GM12891 (cell line): ENCODE measurements at places on chromosomes 3 and 15.

DNA sequence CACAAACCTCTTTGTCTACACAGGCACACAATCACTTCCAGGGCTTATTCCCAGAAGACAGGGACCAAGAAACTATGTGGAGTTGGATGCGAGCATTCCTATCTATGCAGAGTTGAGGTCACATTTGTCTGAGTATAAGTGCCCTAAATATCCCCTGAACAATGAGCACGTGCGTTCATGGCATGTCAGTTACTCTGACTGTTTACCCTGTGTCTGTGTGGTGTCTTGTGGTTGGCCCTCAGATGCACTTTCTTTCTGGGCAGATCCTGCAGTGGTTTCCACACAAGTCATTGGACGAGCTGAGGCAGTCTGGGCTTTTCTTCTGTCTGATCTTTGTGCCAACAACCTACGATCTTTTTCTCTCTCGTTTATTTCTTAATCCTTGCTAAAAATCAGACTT is 134.5 kb downstream of the FBN1 start:
- DNase-seq = no peak

- DNase-seq = no peak
These were observed 43.0 kb downstream of the FBN1 start for GRCh38 chr15:48602358-48603122.

DNA sequence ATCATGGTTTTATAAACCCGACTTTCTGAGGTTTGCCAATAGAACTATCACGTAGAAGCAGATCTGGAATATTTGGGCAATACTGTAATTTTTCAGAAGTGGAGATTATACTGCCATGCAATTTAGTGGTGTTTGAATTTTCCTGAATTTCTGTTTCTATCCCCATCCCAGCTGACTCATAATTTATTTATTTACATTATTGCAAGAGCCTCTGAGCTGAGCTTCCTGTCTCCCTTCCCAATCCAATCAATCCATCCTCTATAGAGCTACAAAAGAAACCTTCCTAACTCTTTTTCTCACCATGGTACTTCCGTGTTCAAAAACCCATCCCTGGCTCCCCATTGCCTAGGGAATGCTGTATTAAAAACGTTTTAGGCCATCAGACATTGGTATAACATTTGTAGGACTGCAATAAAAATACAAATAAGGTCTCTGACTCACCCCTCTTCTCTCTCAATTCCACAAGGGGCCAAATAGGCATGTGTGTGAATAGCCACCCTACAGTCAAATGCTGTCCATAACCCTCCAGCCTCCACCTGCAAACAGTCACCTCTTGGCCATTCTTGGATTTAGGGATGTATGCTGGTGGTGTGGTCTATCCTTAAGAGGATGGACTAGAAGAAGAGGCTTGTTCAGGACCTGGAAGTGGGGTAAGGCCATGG is 190.7 kb downstream of the CD47 start:
- no peak for DNase-seq

- DNase-seq = no peak
These were observed 2.1 kb downstream of the SEMA7A start for GRCh38 chr15:74431645-74432044.

DNA sequence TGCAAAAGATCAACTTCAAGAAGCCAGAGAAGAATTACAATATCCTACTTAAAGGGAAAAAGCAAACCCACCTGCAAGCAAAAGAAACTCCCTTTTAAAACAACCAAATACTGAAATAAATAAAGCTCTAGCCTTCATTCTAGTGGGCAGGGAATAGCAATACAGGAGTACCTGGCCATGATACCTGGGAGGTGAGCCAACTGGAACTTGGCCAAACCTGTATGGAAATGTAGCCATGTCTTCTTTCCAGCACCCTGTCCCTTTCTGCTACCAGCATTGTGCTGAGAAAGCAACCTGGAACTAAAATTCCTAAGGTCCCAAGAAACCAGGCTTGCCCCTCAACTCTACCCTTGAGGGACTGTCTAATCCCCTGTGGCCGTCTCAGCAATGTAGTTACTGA is 530.0 kb downstream of the EPHB1 start:
- no peak for DNase-seq

DNA sequence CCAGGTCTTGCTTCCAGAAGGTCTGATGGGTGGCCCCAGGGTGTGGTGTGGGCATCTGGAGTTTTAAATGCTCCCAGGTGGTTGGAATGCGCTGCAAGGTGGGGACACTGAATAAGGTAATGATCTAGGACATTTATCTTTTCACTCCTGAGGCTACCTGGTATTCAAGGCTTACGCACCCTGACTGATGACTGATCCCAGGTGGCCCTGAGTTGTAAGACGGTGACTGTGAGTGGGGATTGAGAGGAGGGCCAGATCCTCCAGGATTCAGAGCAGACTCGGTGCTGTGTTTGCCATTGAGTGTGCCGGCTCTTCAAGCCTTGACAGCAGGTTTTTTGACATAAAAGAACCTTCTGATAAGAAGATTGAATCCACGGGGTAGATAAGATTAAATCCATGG is 40.3 kb downstream of the SLC6A20 start:
- no peak for DNase-seq

- no peak for DNase-seq
These were observed 11.0 kb downstream of the LEKR1 start for GRCh38 chr3:156837115-156837514.

DNA sequence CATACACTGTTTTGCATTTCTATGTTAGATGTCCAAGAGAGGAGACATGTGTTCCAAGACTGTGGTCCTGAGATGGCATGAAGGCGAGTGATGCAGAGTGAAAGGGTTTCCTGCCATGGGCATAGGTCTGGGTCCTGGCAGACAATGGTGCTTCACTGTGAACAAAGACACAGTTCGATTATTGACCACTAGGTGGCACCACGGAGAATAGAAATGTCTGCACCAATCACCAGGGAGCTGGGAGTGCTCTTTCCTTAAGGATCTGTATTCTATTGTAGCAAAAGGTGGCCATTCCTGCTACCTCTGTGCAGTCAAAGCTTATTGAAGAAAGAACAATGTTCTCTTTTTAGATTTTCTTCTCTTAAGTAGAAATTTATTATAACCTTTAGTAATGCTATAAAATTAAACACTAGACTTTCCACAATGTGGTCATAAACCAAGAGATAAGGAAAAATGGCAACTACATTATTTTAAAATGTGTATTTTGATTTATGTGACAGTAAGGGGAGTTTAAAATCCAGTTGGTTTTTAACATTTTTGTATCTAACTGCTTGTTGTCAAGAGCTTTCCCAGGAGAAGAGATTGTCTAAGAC is 88.7 kb downstream of the GABRG3 start:
- peak; percentile 39 for DNase-seq

- no peak for DNase-seq
These were observed 5.0 kb upstream of the EPHB1 start for GRCh38 chr3:134790065-134790464.

DNA sequence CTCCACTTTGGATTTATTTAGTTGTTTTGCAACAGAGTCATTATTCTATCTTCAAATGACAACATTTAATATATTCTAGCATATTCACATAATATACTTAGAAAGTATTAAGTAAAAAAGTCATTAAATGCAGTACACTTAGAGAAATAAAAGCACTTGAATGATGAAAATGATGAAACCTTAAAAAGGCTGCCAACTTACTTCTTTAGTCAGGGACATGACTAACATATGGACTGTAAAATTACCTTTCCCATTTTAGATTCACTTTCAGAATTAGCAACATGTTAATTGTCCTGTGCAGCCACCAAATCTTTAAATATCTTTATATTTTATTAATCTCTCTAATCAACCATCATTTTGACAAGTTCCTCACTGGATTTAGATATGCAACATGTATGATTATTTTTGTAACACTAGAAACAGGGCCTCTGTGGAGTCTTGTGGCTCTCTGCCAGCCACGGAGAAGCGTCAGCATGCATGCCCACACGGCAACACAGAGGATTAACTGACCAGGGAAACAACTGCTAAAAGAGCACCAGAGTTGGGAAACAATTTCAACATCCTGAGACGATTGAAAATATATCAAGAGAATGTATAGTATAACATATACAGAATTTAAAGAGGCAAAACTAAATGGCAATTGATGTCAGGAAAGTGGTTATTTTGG is 95.7 kb downstream of the ANO10 start:
- DNase-seq = no peak

DNA sequence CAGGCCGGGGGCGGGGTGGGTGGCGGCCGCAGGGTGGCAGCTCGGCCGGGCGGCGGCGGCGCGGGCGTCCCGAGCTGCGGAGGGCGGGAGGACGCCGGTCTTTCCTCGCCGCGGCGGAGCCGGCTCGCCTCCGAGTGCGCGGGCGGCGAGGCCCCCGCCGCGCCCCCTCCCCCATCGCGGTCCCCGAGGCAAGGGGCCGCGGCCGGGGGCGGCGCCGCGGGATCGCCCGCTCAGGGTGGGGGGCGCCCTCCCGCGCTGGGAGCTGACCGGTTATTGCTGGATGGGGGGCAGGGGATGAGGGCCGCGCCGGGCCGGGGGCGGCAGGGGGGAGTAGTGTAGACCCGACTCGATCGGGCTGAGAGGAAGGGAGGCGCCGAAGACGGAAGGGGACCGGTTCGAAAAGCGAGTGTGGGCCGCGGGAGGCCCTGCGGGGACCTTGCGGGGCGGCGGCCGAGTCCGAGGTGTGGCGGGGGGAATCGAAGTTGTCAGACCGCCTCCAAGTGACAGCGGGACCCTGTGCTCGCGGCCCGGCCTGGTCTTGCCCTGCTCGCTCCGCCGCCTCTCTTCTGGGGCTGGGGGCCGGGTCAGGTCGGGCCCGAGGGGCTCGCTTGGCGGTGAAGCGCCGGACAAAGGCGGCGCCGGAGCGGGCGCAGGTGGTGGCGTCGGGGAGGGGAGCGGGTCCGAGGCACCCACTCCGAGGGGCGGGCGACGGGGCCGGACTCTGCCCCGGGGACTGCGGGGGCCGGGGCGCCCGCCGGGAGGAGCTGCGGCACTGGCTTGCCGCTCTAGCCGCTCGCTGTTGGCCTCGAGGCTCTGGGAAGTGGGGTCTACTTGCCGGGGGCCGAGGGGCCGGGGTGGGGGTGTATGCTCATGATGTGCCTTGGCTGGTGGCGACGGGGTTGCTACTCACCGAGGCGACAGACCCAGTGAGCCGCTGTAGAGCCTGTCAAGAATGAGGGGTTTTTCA is 1.1 kb downstream of the BAHD1 start:
- no peak for DNase-seq

DNA sequence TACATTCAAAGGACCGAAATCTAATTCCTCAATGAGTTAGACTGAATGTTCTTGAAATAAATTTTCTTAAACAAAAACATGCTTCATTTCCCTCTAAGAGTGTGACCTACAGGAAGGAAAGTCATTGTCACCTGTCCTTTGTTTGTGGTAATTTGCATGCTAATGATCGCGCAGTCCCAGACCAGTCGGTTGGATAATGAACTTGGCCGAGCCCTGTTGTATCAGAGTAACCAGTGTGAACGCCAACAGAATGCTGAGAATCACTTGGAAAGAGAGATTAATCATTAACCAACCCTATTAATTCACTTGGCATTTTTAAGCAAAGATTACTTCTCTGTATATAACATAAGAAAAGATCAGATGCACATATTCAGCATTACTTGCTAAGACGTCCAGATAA is 8.1 kb upstream of the ARNT2 start:
- no peak for DNase-seq

- no peak for DNase-seq
These were observed 232.2 kb downstream of the VPS13C start for GRCh38 chr15:61828008-61828407.

DNA sequence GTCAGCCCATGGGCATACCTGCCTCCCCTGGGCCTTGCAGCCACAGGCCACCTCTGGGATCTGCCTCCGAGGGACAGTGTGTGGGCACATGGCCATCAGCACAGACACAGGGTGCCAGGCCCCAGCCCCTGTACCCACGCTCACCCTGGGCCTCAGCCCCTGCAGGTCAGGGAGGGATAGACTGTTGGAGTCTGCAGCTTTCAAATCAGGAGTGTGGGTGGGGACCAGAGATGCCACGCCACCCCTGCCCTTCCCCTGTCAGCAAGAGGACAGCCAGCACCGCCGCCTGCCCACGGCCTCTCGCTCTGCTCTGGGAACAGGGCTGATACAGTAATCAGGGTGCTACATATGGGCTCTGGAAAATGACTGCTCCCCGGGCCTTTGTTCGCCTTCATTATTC is 72.7 kb downstream of the DNAJB8 start:
- no peak for DNase-seq

- peak; percentile 50 for DNase-seq
These were observed 777 bp downstream of the LOXL1 start for GRCh38 chr15:73927003-73927475.

DNA sequence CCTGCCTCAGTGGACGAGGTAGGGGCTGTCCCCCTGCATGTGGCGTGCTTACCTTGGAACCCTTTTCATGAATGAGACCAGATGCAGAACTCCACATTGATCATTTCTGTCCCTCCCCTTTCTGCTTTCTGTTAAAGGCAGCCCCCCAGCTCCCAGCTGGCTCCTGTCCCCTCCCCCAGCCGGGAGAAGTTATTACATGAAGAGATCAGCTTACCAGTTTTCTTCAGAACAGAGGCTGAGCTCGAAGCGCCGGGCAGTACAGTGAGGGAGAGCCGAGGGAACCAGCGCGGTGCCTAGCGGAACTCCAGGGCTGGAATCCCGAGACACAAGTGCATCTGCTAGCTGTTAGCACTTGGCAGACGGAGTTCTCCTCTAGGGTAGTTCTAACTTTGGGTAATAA is 263.3 kb upstream of the NR2E3 start:
- DNase-seq = no peak

DNA sequence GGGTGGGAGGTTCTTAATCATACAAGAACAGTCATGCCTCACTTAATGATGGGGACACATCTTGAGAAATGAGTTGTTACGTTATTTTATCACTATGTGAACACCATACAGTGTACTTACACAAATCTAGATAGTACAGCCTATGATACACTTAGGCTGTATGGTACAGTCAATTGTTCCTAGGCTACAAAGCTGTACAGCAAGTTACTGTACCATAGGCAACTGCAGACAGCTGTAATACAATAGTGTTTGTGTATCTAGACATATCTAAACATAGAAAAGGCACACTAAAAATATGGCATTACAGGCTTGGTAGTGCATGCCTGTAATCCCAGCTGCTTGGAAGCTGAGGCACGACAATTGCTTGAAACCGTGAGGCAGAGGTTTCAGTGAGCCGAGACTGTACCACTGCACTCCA is 55.7 kb upstream of the PLXND1 start:
- DNase-seq = no peak

- no peak for DNase-seq
These were observed 445.5 kb upstream of the TBL1XR1 start for GRCh38 chr3:177642804-177643125.

DNA sequence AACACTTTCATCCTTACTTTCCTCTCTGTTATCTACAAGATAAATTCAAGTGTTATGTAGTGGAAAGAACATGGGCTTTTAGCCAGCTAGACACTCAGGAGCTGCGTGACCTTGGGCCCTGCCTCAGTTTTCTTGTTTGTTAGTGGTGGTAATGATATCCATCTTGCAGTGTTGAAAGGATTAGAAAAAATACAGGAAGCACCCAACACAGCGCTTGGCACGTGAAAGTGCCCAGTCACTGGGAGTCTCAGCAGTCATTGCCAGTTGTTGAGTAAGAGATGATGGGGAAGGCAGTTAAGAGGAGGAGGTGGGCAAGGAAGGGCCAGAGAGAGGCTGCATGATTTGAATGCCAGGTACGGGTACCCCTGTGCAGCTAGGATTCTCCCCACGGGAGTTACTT is 5.3 kb downstream of the PDIA5 start:
- no peak for DNase-seq

- DNase-seq = no peak
These were observed 159.4 kb upstream of the GBE1 start for GRCh38 chr3:81920816-81921215.

GRCh38 chr3:169952045-169952444 is 14.6 kb upstream of the SEC62 start:
- DNase-seq = no peak

- DNase-seq = no peak
These were observed 40.7 kb downstream of the LDHAL6B start for GRCh38 chr15:59247364-59247763.
